Activated CD4-positive, alpha-beta T cell treated with anti-CD3 and anti-CD28 coated beads, Interleukin-10, Interleukin-2, amounts not matched to agents 100 ng/mL and 50 ng/mL, durations not matched to agents 16 hours and 8 hours (primary cell): ENCODE measurements at places on chromosomes 16 and 17.
A peak's percentile ranks its signal among the peaks of the same experiment; 100 is the strongest.

DNA sequence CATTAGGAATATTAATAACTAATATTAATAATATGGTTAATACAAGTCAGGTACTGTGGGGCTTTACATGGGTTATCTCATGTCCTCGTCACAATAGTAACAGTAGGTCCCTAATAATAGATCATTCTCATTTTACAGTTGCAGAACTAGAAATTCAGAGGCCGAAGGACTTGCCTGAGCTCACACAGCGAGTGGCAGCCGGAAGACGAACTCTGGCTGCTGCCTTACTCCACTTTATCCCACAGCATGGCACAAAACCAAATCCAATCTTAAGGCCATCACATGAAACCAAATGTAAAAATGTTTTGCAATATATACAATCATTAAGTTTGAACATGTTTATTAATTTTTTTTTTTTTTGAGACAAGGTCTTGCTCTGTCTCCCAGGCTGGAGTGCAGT is 13.6 kb downstream of the GNA13 start:
- no peak for DNase-seq

DNA sequence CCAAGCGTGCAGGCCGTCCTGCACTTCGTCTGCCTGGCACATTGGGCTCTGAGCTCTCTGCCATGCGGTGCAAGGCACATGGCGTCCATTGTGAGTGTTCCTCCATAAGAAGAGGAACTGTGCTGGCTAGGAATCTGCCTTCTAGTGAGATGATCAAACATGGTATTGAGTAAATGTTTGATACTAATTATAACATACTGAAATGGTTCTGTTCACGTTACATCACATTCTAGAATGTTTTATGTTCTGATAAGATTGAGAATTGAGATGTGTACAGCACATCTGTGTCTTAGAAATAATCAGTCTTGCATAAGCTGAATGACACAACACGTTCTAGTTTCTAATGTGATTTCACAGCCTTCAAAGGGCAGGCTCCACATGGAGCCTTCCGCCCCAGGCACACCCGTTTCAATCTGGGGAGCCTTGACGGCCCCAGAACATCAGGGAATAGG is 42.9 kb downstream of the USP10 start:
- DNase-seq: no peak

DNA sequence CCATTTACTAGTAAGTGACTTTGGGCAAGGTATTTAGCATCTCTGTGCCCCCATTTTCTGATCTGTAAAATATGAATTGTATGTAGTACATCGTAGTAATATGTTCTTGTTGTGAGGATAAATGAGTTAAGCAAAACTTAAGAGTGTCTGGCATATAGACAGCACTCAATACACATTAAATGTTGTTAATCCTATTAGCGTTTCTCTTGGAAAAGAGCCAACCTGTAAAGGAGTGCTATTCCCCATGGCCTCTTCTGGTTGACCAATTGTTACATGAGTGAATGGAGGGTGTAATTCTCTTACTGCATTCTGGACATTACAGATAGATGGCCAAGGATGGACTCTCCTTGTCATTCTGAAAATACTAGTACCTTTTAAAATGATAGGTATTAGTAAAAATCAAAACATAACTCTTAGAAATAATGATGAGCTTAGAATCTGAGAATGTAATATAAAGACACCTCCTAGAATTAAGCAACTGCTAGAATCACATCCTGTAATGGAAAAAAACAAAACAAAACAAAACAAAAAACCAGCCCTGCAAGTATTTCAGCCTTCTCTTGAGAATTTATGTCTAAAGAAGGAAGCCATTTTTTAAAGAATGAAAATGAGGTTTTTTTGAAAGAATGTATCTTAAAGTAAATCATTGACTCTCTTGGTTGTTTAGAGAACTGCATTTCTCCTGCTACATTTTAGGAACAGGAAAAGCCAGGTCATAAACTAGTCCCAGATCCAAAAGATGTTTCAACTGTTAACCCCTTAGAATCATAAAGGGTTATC is 30.5 kb downstream of the IQCK start:
- no peak for DNase-seq

DNA sequence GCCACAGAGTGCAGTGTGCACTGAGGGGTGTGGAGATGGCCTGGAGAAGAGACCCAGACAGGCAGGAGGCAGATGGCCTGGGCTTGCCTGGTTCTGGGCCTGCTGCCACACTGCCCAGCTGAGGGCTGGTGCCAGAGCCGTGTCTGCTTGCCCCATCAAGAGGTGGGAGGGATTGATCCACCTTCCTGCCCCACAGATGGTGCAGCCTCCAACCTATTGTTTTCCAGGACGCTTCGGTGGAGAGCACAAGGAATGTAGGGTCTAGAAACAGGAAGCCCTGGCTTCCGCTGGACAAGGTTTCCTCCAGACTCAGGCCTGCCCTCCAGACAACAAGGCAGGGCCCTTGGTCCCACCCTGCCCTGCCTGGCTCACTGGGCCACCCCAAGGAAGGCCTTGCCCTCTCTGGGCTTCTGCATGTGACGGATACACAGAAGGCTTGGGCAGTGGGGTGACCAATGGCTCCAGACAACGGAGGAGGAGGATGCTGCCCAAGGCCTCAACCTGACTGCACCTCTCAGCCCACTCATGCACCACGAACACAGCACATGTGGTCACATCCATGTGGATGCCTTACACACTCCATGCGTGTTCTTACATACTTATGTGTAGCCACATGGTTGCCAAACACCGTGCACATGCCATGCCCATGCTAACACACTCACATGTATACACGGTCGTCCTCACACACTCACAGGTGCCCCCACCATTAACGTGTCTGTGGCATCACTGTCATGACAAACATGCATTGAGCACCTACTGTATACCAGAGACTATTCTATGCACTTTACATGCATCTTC is 6.5 kb upstream of the CDH5 start:
- DNase-seq: no peak

DNA sequence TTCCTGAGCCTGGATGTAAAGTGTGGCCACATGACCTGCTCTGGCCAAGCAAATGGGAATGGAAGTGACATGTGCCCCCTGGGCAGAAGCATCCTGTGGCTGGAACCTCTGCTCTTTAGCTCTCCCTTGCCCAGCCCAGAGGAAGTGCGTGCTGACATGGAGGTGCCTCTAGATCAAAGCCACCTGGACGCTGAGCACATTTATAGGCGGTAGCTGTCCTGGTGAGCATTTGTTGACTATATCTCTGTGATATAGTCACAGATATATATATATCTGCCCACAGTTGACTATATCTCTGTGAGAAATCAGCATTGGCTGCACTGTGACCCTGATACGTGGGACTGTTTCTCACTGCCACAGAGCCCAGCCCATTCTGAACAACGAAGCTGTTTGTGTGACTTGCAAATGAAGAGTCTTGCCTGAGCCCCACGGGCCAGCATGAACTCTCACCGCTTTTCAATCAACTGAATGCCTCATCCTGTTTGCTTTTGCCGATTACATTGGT is 118.8 kb downstream of the C16orf95 start:
- no peak for DNase-seq

- peak; percentile 80 for DNase-seq
Observed at GRCh38 chr17:66255112-66255511, 25.9 kb upstream of the APOH start.

DNA sequence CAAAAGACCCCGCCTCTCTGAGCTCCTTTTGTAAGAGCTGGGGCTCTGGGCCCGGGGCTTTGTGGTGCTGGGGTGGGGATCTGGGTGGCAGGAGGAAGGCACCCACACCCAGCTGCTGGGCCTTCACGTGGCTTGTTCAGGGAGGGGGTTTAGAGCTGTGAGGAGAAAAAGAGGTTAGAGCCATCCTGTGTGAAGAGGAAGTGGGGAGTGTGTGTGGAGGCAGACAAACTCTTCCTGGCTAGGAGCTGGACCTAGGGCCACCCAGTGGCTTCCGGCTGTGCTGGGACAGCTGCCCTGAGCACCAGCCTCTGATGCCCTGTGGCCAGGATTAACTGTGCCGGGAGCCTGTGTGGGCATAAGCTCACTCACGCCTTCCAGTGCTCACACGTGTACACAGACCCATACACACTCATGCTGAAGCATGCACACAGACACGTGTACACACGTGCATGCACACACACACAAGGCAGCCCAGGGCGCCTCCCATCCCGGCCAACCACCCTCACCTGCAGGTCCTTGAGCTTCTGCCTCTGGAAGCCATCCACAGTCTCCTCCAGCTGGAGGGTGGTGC is 7.4 kb downstream of the CIBAR2 start:
- DNase-seq: peak; percentile 23

GRCh38 chr16:48517493-48517892 is 92.5 kb downstream of the N4BP1 start:
- DNase-seq: no peak

GRCh38 chr17:55168958-55169687 is 95.6 kb upstream of the HLF start:
- no peak for DNase-seq

DNA sequence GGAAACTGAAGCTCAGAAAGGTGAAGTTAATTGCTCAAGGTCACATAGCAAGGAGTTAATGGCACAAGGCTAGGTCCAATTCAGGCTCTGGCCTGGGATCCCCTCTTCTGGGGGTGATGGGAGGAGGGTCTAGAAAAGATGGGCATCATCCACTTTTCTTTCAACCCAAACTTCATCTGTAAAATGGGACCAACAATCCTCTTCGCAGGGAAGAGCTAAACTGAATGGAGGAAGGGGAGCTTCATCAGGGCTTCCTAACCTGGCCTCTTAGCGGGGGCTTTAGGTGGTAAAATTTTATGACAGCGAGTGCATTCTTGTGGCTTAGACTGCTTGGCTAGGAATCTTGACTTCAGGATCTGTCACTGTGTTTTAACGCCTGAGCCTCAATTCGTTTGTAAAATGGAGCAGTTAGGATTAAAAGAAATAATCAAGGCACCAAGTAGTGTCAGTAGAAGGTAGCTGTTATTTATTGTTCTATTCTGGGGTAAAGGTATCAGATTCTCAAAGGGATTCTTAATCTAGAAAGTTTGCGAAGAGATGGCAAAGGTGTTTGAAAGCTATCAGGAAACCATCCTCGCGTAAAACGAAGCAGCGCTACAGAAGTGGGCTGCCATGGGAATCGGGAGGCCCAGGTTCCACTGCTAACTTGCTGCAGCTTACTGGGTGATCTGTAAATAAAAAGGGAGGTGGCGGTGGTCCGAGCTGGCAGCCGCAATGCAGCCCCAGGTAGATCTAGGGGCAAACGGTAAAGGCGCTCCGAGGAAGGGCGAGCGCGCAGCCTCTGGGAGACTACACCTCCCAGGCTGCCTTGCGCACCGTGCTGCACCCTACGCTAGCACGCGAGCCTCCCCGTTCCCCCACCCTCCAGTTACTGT is 1.5 kb upstream of the SRCAP start:
- no peak for DNase-seq

DNA sequence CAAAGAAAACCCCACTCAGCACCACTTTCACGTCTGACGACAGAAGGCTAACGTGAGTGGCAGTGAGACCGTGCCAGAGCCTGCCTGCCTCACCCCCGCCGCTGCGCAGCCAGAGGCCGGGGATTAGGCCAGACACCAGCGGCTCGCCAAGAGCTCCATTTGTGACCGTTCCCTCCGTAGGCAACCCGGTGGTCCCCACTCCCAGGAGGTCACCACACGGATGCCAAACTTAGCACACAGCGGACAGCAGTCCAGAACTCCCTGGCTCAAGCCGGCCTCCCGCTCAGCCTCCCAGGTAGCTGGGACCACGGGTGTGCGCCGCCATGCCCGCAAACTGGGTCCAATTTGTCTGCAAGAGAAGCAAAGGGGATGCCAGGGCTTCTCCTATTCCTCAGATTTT is 104.6 kb downstream of the ANKRD11 start:
- DNase-seq: no peak

DNA sequence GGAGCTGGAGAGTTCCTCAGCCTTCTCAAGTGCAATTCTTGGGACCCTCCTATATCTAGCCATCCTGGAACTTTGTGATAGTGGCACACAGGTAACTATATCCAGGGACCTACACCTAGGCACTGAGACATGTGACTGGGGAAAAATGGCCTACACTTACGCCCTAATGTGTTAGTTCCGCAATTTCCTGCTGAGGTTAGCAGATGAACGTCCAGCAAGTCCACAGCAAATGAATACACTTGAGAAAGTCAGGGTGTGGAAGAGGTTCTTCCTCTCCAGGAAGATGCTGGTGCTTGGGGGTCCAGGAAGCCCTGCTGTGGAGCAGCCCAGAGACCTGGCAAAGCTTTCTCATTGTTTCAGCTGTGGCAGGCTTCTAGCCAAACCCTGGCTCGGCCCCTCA is 20.8 kb downstream of the PIK3R5 start:
- DNase-seq: no peak

DNA sequence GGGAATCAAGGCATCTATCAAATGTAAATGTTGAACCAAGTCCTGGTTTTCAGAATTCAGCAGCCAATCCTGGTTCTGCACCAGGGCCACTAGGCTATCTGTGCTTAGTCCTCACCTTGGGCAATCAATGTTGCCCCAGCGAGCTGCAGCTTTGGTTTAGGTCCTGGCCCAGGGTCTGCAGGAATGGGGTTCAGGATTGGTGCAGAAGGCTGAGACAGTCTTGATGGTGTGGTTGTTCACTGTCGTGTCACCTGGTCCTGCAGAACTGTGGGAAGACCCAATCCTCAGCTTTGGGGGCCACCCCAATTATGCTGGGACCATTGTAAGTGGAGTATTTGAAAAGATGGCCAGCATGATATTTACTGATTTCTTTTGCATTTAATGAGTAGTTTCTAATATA is 10.6 kb downstream of the TERF2IP start:
- DNase-seq: no peak

DNA sequence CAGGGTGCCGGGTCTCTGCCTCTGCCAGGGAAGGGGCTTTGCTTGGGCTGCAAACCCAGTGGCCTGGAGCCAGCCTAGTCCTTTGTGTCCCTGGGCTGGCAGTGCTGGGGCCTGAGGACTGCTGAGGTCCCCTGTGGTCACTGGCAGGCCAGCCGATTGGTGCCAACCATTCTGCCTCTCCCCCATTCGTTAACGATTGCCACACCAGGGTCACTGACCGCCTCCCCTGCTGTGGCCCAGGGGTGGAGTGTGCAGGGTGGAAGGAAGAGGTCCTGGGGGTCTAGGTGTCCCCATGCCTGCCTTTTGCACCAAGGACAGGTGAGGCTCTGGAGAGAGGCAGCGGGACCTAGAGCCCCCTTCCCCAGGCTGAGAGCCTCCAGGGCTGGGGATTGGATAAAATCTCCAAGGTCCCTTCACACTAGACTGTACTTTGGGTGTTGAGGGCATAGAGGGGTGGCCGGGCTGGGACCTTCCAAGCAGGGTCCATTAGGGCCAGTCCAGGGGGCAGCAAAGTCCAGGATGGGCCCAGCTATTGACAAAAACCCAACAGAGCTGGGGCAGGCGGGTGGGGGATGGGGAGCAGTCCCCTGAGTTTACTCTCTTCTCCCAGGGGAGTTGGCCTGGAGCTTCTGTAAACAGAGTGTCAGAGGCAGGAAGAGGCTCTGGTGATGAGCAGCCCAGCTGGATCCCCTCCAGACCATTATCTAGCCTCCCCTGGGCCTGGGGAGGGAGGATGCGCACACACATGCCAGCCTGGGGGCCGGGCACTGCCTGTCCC is 1.1 kb downstream of the VASN start:
- no peak for DNase-seq
